ENCODE measurements at places on chromosomes 4 and X.

GRCh38 chrX:129793604-129794191 lies 13.9 kb downstream of the SASH3 start:
- no peak for DNase-seq

DNA sequence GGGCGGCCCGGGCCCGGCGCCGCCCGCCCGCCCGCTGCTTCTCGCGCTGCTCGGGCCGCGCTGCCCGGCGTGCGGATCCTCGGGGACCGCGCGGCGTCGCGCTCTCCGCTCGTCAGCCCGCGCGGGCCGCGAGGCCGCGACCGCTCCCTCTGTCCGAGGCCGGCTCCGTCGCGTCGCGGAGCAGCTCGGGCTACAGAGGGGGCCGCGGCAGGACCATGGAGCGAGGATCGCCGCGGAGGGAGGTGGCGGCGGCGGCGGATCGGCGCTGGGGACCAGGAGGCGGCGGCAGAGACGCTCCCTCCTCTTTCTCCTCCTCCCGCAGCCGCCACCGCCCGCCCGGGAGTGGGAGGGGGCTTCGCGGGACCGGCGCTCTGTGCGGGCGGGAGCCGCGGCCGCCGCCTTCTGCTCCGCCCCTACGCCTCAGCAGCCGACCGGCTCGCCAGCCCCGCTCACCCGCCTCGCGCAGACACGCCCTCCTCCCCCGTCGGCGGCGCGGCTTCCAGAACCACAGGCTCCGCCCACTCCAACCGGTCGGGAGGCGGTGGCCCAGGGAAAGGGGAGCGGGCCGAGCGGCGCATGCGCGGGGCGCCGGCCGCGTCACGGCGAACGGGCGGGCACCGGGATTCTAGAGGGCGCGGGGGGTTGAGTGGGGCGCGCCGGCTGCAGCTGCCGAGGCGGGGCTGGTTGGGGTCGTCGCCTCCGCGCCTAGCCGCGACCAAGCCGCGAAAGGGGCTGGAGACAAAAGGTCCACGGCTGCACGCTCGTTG lies at the start of gene CASK:
CASK (minus strand) TSS at position 344 of the 767 bp plus-strand sequence. CDS start 566 bp downstream, outside the sequence.
- DNase-seq: peak; percentile 38

DNA sequence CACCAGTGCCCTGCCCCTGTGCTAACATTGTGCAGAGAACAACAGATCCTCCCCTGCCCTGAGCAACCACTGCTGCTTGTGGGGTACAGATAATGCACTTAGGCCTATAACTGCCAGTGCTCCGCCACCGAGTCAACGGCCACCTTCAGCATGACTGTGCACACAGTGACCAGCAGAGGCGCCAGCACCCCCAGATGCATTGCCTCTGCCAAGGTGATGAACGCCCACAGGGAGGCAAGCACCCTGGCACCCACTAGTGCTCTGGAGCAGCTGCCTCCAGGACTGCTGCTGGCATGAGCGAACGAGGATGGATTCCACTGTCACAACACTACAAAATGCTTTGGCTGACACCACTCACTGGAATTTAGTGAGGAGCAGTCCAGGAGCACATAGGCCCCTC lies 38.2 kb downstream of the SPIN2B start:
- DNase-seq: no peak

GRCh38 chr4:133996431-133997121 lies 205.0 kb downstream of the PABPC4L start:
- DNase-seq: no peak

DNA sequence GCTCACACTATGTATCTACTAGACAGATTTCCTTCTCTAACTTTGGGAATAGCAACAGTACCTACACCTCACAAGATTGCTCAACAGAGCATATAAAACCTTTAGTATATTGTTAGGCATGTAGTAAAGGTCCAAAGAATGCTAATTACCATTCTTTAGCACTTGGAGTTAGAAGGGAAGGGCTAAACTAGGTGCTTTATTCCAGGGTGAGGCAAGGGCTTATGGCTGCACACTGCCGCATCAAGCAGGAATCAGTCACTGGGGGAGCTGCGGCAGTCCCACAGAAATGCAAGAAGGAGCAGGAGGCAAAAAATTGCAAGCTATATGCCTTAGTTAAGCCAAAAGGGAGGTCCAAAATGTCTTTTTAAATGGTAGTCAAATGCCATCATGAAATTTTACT lies 162.7 kb downstream of the PPP3CA start:
- no peak for DNase-seq

DNA sequence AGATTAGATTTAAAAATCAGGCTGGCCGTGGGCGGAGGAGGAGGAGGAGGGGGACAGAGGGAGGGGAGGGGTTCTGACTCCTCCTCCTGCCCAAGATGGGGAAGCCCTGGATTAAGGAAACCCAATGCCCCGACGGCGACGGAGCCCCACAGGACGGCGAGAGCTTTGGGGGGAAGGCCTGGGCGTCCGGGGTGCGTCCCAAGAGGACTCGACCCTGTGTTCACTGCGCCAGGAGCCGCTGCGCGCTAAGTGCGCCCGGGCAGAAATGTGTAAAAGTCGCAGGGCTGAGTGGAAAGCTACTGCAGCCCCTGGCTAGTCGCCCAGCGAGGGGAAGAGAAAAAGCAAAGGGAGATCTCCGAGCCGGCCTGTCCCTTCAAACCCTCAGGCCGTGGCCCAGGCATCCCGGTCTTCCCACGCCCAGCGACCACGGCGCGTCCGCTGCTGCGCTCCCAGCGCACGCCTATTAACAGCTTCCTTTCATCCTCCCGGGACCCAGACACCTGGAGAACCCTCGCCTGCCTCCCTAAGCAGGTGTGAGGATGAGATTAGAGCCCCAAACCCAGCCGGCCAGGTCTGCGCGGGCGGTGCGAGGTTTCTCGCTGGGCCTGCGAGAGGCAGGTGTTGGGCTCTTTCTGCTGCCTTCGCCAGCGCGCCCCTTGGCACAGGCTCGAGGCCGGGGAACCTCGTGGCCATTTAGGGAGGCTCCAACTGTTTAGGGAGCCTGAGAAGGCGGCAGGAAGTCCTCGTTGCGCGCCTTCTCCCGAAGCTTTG lies 1.4 kb upstream of the RPS6KA3 start:
- DNase-seq: no peak

DNA sequence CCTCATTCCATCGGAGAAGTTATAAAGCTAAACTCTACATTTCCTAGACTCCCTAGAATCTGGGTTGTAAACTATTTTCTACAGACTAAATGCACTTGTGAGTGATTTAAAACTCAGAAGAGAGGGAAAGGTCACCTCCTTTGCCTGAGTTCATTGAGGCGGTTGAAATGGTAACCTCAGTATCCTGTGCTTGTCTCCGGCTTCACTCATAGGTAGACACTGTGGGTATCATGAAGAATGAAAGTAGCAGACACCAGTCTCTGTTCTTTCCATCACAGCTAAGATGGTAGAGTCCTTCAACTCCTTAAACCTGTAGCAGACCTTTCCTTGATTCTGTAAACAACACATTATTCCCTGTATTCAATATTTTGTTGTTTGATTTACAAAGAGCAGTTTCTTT lies 291.3 kb upstream of the ANKRD50 start:
- no peak for DNase-seq

GRCh38 chr4:5814421-5814820 lies 78.5 kb downstream of the CRMP1 start:
- DNase-seq: no peak

DNA sequence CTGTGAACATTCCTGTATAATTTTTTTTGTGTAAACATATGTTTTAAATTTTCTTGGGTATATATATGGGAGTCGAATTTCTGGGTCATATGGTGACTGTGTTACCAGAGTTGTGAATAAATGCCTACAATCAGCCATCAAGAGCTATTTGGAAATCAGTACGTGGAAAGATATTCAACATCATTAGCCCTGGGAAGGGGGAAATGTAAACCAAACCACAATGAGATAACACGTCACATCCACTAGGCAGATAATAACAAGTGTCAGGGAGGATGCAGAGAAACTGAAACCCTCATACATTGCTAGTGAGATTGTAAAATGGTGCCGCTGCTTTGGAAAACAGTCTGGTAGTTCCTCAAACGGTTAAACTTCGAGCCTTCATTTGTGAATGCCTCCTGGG lies 43.9 kb downstream of the LUZP4 start:
- DNase-seq: no peak

DNA sequence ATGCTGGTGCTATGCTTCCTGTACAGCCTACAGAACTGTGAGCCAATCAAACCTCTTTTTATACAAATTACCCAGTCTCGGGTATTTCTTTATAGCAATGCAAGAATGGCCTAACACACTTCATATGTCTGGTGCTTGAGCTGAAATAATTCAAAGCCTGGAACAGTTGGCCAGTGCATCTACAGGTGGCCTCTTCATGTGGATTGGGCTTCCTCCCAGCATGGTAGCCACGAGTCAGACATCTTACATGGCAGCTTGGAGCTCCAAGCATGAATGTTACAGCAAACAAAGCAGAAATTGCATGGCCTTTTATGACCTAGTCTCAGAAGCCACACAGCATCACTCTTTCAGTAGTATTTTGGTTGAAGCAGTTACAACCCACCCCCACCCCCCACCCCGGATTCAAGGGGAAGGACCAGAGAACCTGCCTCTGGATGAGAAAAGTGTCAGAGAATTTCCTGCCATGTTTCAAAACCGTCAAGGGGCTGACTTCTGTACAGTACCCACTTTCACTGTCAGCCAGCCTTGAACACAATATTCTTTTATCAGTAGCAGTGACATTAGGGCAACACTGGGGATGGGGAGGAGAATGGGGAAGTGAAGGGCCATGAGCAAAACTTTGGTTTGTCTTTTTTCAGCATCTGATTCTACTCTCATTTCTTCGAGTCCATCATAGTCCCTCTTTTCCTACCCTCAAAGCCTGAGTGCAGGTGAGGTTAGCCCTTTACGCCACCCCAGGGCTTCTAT lies 368.7 kb downstream of the BCOR start:
- no peak for DNase-seq

GRCh38 chr4:75545526-75545925 lies 10.3 kb upstream of the ODAPH start:
- no peak for DNase-seq

- DNase-seq: no peak
Measured at GRCh38 chrX:8731559-8732395, at the start of gene ANOS1. Gene ANOS1, minus strand, starts transcription at chrX:8732137. Its CDS starts 101 bp downstream, at chrX:8732036.

GRCh38 chr4:163493643-163494359 lies 689 bp upstream of the TMA16 start:
- no peak for DNase-seq

GRCh38 chr4:174292473-174292872 lies 8.8 kb downstream of the CEP44 start:
- no peak for DNase-seq

GRCh38 chr4:134650461-134650860 lies 448.9 kb upstream of the PABPC4L start:
- no peak for DNase-seq

- DNase-seq: no peak
Measured at GRCh38 chr4:90495936-90496335, 368.7 kb downstream of the CCSER1 start.

- no peak for DNase-seq
Measured at GRCh38 chr4:165437691-165438090, 58.9 kb downstream of the CPE start.

DNA sequence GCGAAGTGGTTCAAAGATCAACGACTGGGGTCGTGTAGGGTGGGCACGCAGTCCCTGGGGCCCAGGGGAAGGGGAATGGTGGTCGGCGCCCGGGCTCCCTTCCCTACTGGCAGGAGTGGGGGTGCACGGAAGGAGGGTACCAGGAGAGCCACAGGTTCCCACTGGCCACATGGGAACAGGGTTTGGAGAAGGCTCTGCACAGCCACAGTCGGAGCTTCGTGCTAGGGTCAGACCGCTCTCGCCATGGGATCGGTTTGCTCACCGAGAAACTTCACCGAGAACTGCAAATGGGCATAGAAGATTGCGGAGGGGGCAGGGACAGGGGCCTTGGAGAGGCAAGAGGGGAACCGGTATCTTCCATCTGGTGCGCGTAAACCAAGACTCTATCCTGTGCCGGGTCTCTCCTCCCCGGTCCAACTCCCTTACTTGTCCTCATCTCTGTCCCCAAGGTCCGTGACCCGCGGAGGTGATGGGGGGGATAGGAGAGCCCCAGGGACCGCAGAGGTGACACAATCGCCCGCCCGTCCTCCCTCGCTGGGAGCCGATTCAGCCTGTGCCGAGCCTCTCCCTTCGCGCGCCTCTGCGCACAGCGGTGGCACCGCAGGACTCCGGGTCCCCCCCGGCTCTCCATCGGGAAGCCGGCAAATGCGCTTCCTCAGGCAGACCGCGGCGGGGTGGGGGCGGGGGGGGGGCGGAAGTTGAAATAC lies 1.0 kb downstream of the SCD5 start:
- DNase-seq: no peak

DNA sequence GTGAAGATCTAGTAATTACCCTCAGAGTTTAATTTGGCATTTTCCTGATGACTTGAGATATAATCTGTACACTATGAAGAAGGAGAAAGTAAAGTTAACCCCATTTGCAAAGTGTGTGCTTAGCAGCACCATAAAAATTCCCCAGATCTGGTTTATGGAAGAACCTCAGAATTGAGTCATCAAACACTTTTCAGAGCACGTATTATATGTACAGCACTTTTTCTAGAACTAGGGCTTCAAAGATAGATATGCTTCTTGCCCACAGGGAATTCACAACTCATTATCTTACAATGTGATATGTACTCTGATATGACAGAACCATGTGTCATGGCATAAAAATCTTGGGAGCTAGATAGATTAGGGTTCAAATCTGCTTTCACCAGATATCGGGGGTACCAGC lies 150.9 kb downstream of the SLC10A7 start:
- DNase-seq: no peak

DNA sequence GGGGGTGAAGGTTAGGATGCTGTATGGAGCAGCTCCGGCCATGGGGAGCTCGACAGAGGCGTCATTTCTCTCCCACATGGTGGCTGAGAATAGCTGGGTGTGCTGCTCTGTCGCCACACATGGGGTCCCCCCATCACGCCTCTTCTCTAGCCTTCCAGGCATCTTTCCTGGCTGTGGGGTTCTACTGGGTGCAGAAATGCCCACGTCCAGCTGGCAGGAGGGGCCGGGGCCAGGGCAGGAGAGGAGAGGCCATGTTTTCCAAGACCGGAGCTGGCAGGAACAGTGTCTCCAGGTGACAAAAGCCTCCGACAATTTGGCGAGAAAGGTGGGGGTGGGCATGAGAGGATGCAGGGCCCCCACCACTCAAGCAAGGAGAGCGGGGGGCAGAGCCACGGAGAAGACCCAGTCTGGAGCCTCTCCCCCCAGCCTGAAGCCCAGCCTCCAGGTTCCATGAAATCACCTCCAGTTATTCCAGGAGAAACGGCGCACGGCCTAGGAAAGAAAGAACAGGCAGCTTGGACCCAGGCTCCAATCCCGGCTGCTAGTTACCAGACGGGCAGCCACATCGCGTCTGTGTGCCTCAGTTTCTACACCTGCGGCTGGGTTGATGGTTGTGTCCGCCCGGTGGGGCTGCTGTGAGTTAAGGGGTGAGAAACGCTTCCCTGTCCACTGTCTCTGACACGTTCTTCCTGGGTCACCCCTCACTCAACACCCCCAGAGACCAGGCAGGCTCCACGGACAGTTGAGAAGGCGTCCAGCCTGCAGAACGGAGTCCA lies 27.4 kb upstream of the SPON2 start:
- no peak for DNase-seq

- no peak for DNase-seq
Measured at GRCh38 chrX:2406891-2407518, 93.8 kb downstream of the DHRSX start.

- no peak for DNase-seq
Measured at GRCh38 chrX:45596188-45596808, 395.6 kb upstream of the DIPK2B start.

GRCh38 chr4:152997771-152998487 lies 61.8 kb downstream of the FHDC1 start:
- DNase-seq: no peak

GRCh38 chr4:147326591-147326990 lies 154.3 kb upstream of the EDNRA start:
- DNase-seq: no peak

- no peak for DNase-seq
Measured at GRCh38 chr4:112898357-112899141, 150.9 kb upstream of the ANK2 start.

- DNase-seq: no peak
Measured at GRCh38 chrX:134244043-134244442, 7.1 kb downstream of the CCDC160 start.

Measured in BJ (cell line).